Posterior vena cava (tissue), 2 donors: ENCODE measurements at places on chromosomes 6 and 20. TPM values are rescaled to one million over a fixed set of nuclear protein-coding genes. Genes with fewer than 3 reads are reported as not detected.

CRISP1 gene
- not detected for total RNA-seq

SYNE1 gene
- 184 TPM for total RNA-seq

POU5F1 gene
- not detected for total RNA-seq

C2 gene
- total RNA-seq = 14.0 TPM

STX7 gene
- 67.7 TPM for total RNA-seq

KCNK5 gene
- total RNA-seq = 2.1 TPM

KIF25 gene
- not detected for total RNA-seq

ALDH8A1 gene
- 1.0 TPM for total RNA-seq

RBPJL gene
- total RNA-seq = not detected
